ENCODE measurements at places on chromosomes 13 and 19. TPM values are rescaled to one million over a fixed set of nuclear protein-coding genes. Genes with fewer than 3 reads are reported as not detected.

CCDC8 gene
- 0.10 TPM for total RNA-seq

MRPL57 gene
- total RNA-seq, result 26.3 TPM

GATAD2A gene
- 130 TPM for total RNA-seq

FREM2 gene
- 0.05 TPM for total RNA-seq

TJP3 gene
- total RNA-seq, result 69.6 TPM

EDNRB gene
- total RNA-seq, result 0.22 TPM

KLK5 gene
- total RNA-seq, result 1.2 TPM

DNA sequence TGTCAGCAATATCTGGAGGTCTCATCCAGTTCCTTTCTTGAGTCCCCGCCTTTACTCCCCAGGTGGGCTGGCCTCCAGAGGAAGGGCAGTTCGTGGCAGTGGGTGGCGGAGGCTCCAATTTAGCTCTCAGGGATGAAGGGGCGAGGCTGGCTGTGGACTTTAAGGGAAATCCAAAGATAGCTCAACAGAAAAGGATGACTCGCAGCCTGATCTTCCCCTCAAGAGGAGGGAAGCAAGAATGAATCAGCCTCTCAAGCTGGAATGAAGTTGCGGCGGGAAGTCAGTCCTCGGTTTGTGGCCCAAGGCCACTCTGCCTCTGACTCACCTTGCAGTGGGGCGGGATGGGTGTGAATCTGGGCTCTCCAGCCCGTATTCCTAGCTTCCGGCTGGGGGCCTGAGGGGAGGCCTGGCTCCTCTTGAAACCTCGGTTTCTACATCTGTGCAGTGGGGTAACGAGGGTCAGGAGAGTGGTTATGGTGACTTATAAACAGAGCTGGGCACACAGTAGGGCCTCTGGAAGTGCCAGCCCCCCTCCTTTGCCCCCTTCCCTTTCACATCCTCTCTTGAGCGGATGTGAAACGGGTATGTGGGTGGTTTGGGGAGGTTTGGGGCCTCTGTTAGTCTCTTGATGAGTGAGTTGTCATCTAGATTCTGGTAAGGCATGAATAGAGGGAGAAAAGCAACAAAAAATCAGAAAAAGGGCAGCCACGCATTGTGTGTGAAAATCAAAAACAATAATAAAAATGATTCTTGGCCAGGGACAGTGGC lies 10.5 kb upstream of the SMG9 start:
- peaks cover 84% of the 10 kb centered on the region for H3K4me1 ChIP-seq
- peak; percentile 93 for DNase-seq
- peak overlapping the region; percentile 98 for H3K27ac ChIP-seq
- no peak overlapping the region for H3K4me3 ChIP-seq
- peaks cover 35% of the 10 kb centered on the region for H3K36me3 ChIP-seq

DNA sequence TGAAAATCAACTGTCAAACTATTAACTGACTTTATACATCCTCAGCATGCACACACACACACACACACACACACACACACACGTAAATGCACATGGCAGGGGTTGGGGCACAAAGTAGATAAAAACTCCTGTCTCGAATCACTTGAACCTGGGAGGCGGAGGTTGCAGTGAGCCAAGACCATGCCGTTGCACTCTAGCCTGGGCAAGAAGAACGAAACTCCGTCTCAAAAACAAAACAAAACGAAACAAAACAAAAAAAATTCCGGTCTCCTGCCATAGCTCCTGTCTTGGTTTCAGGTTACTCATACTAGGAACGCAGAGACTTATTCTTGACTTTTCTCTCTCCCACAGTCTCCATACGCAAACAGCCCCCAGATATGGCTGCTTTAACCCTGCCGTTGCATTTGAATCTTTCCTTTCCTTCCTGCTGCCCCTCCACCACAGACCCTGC lies 148.9 kb downstream of the SHISA2 start:
- H3K4me3 ChIP-seq, result no peak overlapping the region
- no peaks in the 10 kb centered on the region for H3K4me1 ChIP-seq

GRCh38 chr13:106373989-106374572 lies 161.4 kb downstream of the EFNB2 start:
- H3K4me3 ChIP-seq, result no peak overlapping the region
- no peaks in the 10 kb centered on the region for H3K27me3 ChIP-seq
- no peak overlapping the region for H3K27ac ChIP-seq

DNA sequence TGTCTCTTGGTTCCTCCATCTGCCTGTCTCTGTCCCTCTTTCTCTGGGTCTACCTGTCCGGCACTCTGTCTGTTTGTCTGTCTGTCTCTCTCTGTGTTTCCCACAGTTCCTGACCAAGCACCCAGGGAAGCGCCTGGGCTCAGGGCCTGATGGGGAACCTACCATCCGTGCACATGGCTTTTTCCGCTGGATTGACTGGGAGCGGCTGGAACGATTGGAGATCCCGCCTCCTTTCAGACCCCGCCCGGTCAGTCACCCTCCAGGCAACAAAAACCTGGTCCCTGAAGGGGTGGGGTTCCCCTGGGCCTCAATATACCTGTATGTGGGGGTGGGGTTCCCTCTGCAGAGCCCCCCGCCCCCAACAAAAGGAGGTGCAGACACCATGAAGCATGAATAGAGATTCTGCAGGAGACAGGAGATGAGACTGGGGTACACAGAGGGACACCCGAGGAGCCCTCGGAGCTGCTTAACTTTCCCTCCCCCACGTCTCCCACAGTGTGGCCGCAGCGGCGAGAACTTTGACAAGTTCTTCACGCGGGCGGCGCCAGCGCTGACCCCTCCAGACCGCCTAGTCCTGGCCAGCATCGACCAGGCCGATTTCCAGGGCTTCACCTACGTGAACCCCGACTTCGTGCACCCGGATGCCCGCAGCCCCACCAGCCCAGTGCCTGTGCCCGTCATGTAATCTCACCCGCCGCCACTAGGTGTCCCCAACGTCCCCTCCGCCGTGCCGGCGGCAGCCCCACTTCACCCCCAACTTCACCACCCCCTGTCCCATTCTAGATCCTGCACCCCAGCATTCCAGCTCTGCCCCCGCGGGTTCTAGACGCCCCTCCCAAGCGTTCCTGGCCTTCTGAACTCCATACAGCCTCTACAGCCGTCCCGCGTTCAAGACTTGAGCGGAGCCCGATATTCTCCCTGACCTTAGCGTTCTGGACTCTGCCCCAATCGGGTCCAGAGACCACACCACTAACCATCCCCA lies 2.6 kb upstream of the CACNG7 start:
- H3K27ac ChIP-seq, result no peak overlapping the region
- H3K27me3 ChIP-seq, result peaks cover 14% of the 10 kb centered on the region

- no peak for DNase-seq
- H3K4me3 ChIP-seq, result no peak overlapping the region
- H3K27me3 ChIP-seq, result no peaks in the 10 kb centered on the region
- no peaks in the 10 kb centered on the region for H3K36me3 ChIP-seq
Measured at GRCh38 chr13:59776924-59777690, 386.6 kb downstream of the DIAPH3 start.

- no peak for DNase-seq
- no peaks in the 10 kb centered on the region for H3K4me1 ChIP-seq
- no peak overlapping the region for H3K4me3 ChIP-seq
- H3K27ac ChIP-seq, result no peak overlapping the region
Measured at GRCh38 chr13:32438871-32439270, 10.9 kb upstream of the N4BP2L1 start.

DNA sequence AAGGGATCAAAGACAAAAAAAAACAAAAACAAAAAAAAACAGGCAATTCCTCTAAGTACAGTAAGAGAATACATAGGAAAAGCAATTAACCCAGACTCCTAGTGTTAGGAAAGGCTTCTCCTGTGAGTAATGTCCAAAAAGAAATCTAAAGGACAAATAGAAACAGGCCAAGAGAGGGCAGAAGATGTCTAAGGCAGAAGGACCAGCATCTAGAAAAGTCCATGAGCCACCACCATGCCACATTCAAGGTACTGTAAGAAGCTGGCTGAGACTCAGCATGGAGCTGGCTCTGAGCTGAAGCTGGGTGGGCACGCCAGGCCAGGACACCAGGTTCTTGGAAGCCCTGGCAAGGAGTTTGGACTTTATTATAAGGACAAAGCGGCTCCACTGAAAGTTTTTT lies 118.1 kb upstream of the FRY start:
- DNase-seq, result no peak
- H3K4me1 ChIP-seq, result no peaks in the 10 kb centered on the region
- H3K4me3 ChIP-seq, result no peak overlapping the region
- H3K27ac ChIP-seq, result no peak overlapping the region
- peaks cover 7% of the 10 kb centered on the region for H3K27me3 ChIP-seq

GRCh38 chr13:30743319-30744055 lies 8.1 kb downstream of the ALOX5AP start:
- H3K36me3 ChIP-seq, result no peaks in the 10 kb centered on the region
- H3K4me3 ChIP-seq, result peak overlapping the region; percentile 12
- H3K27ac ChIP-seq, result no peak overlapping the region

GRCh38 chr13:110559429-110559943 lies 2.0 kb downstream of the RAB20 start:
- H3K36me3 ChIP-seq, result no peaks in the 10 kb centered on the region
- no peaks in the 10 kb centered on the region for H3K27me3 ChIP-seq
- peaks cover 13% of the 10 kb centered on the region for H3K4me1 ChIP-seq

GRCh38 chr13:19663416-19663979 lies 30.0 kb downstream of the MPHOSPH8 start:
- H3K4me3 ChIP-seq, result no peak overlapping the region
- H3K27me3 ChIP-seq, result no peaks in the 10 kb centered on the region
- no peak for DNase-seq
- H3K36me3 ChIP-seq, result peaks cover 25% of the 10 kb centered on the region
- H3K27ac ChIP-seq, result no peak overlapping the region

GRCh38 chr19:40659566-40659965 lies 30.9 kb downstream of the NUMBL start:
- no peak overlapping the region for H3K27ac ChIP-seq
- H3K4me1 ChIP-seq, result peaks cover 12% of the 10 kb centered on the region
- H3K27me3 ChIP-seq, result no peaks in the 10 kb centered on the region
- H3K4me3 ChIP-seq, result no peak overlapping the region

- no peaks in the 10 kb centered on the region for H3K27me3 ChIP-seq
- H3K4me3 ChIP-seq, result no peak overlapping the region
- no peaks in the 10 kb centered on the region for H3K4me1 ChIP-seq
- DNase-seq, result no peak
- peaks cover 4% of the 10 kb centered on the region for H3K36me3 ChIP-seq
Measured at GRCh38 chr13:95192998-95193397, 108.3 kb downstream of the ABCC4 start.

- DNase-seq, result no peak
- no peaks in the 10 kb centered on the region for H3K27me3 ChIP-seq
- H3K4me1 ChIP-seq, result no peaks in the 10 kb centered on the region
- H3K4me3 ChIP-seq, result no peak overlapping the region
- no peak overlapping the region for H3K27ac ChIP-seq
Measured at GRCh38 chr13:71703138-71703537, 163.9 kb downstream of the DACH1 start.

GRCh38 chr13:32850316-32851052 lies 165.7 kb upstream of the KL start:
- H3K4me3 ChIP-seq, result no peak overlapping the region
- DNase-seq, result no peak
- no peaks in the 10 kb centered on the region for H3K36me3 ChIP-seq
- no peak overlapping the region for H3K27ac ChIP-seq
- H3K4me1 ChIP-seq, result no peaks in the 10 kb centered on the region
- H3K27me3 ChIP-seq, result no peaks in the 10 kb centered on the region
